NCI-H2107 (cell line): ENCODE measurements at places on chromosomes 2 and 18.
A peak's percentile ranks its signal among the peaks of the same experiment; 100 is the strongest.

DNA sequence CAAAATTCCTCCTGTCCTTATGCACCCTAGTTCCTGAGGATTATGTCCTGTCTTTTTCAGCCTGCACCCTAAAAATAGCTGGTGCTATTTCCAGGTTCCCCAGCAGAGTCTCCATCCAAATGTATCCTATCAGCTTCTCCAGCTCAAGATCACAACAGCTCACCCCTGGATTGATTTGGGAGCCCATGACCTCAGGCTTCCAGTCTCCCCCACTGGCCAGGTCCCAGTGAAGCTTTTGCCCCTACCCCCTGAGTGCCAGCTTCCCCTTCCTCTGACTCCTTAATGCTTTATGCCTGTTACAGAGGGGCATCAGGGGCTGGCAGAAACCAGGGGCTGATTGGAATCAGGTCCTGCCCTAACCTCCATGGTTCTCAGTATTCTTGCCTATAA lies 76.9 kb upstream of the DAPL1 start:
- DNase-seq = no peak

DNA sequence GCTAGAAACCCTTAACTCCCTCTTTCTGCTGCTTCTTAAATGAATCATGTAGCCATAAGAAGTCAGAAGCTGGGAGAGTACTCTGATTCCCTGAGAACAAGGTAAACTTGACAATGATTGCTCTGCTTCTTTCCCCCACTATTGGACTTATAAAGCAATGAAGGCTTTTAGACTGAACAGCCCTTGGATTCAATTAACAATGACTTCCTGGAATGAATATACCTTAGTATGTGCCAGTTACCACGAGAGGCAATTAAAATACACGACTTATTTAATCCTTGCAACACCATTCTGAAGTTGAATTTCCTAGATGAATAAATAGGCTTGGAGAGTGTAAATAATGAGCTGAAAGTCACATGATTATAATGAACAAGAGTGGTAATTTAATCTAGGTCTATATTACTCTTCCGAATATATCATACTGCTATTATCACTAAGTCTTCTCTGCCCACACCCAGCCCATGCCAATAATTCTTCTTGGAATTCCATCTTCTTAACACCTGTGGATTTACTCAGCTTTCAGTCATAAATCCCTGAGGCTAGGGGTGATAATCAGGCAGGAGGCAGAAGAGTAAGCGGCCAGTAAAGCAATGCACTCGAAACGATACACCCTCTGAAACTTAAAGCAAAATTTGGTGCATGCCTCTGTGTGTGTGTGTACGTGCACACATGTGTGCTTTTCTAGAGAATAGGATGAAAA lies 170.2 kb downstream of the ATAD2B start:
- DNase-seq = peak; percentile 20

DNA sequence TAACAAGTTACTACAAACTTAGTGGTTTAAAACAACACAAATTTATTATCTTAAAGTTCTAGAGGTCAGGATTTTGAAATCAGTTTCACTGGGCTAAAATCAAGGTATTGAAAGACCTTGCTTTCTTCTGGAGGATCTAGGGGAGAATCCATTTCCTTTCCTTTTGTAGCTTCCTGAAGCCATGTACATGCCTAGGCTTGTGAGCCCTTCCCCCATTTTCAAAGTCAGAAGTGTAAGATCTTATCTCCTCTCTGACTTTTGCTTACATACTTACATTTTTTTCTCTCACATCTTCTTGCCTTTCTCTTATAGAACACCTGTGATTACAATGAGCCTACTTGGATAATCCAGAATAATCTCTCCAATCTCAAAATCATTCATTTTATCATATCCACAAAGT lies 78.7 kb upstream of the MBOAT2 start:
- no peak for DNase-seq

DNA sequence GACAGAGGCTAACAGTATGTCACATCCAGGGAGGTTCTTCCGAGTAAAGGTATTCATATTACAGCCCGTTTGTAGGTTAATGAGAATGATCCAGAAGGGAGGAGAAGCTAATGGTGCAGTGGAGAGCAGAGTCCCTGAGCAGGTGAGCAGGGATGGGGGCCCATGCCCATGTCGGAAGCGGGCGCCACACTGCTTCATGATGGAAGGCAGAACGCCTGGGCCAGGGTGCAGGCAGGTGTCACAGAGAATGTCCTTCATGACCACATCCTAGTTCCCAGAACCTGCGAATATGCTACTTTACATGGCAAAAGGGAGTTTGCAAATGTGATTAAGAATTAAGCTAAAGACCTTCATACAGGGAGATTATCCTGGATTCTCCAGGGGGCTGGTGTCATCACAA lies 4.0 kb downstream of the HES6 start:
- DNase-seq = no peak

- no peak for DNase-seq
Measured at GRCh38 chr2:221588306-221588985, 16.3 kb upstream of the EPHA4 start.
